Activated CD8-positive, alpha-beta memory T cell treated with anti-CD3 and anti-CD28 coated beads for 1 hour (primary cell): ENCODE measurements at places on chromosomes 12 and 14.

- DNase-seq: no peak
Observed at GRCh38 chr14:22846811-22847307, 10.5 kb downstream of the MMP14 start.

DNA sequence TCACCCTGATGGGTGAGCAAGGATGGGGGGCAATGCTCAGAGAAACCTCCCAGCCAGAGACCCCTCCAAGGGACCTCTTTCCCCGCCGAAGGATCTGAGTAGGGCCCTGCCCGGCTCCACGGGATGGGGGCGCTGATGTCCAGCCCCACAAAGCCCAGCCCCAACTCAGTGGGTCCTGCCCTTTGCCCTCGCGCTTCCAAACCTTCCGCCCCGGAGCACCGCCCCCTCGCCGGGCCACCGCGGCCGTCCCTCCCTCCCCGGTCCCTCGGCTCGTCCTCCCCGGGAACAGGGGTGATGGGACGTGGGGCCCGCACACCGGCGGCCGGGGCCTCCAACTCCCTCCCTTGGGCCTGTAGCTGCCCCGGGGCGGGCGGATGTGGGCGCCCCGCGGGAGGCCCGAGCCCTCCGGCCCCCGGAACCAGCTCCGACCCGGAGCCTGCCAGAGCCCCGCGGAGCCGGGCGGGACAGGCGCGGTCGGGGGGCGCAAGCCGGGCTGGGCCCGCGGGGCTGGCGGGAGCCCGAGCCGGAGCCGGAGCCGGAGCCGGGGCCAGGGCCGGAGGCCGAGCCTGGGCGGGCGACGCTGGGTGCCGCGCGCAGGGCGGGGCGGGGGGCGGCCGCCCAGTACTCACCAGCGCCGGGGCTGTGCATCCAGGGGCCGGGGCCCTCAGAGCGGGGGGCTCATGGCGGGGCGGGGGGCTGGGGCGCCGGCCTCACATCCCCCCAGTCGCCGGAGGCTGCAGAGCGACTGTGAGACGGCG lies 386 bp downstream of the HDAC7 start:
- no peak for DNase-seq

DNA sequence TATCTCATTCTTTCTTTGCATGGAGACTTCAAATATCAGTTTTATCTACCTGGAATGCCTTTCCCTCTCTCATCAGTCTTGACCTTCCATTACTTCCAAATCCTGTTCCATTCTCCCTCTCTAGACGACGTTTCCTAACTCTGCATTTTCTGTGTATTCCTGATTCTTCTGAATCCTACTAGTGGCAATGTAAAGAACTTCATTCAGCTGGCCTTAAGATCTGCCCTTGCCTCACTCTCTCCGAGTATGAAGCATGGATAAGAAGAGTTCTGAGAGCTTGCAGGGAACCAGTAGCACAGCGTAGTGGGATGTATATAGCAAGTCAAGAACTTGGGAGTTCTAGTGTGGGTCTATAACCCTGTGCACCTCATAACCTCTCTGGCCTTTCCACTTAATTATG lies 68.5 kb upstream of the HOXC13 start:
- no peak for DNase-seq

DNA sequence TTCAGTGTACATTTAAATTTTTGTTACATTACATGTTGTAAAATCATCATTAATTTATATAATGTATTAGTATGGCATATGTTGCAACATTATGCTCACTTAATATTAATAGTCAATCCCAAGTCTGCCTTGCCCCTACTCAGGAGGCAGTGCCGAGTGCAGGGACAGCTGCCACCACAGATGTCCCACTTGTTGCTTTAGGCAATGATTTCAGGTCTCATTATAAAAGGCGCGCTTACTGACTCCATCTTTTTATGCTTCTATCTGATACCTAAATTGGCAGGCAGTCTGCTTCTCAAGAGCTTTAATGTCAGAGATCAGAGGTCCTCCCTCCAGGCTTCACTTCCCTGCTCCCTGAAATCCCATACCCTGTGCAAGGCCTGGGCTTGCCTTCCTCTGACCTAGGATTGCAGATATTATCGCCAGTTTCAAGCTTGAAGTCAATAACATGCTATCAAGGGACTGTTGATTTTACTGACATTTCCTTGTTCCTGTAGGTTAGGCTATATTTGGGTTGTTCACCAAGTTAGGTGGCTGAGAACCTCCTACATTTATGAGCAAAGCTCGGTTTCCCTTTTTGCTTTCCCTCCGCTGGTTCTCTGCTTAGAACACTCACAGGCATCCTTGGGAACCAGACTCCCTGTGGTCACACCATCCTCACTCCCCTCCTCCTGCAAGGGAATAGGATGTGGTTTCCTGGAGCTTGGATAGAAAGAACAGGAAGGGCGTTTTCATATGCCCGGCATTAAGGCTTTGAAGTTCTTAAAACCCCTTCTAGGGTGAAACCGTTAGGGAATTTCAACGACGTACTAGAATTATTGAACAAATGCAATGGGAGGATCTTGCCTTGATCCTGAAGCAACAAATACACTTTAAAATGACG lies 208.4 kb upstream of the FKBP4 start:
- DNase-seq: no peak

DNA sequence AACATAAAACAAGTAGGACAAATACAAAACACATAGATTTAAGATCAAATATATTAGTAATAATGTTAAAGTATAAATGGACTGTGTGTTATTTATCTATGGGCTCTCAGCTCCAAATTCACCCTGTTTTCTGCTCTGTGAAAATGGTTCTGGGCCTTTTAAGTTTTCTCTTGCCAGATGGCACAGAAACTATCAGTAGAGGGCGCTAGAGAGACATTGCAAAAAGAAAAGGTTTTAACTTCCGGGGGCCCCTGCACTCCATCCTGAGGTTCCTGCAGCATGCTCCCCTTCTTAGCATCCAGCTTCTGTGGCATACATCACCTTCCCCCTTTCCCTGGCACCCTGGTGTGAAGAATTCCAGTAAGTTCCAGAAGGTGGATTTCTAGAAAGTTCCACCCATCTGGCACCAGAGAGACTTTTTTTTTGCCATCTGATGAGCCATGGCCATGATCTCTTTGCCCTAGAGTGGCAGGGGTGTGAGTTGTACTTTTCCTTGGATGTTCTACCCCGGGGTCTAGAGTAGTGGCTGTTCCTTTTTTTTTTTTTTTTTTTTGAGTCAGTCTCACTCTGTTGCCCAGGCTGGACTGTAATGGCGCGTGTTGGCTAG lies 29.3 kb downstream of the ZCRB1 start:
- DNase-seq: no peak

GRCh38 chr12:92139634-92140150 lies 6.0 kb downstream of the BTG1 start:
- no peak for DNase-seq

DNA sequence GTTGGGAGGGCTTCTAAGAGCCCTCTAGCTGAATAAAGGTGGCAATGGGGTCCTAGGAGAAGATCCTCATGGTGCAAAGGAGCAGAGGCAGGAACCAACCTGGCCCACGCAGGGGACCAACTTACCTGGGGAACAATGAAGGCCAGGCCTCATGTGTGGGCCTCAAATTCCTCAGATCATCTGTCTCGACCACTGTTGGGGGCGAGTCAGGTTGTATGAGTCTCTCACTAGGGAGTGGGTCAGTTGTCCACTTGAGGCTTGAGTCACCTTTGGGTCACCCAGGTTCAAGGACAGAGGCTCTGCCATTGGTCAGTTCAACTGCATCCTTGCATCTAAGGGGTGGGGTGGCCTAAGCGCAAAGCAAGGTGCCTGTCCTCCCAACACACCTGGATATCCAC lies 43.7 kb upstream of the BDKRB2 start:
- DNase-seq: no peak

DNA sequence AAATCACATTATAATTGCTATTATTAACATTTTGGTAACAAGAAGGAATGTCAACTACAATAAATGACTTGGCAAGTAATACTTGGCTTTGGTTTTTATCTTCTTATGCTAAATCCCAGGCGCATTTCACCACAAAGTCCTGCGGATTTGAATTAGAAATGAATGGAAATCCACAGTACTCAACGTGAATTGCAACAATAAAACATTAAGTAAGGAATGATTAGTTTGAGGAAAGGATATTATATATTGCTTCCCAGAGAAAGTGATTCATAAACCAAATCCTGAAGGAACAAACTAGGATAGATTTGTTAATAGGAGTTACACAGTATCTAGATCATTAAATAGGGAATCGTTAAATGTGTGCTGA lies 1089.7 kb downstream of the TRHDE start:
- DNase-seq: no peak

- DNase-seq: peak; percentile 57
Observed at GRCh38 chr14:34322940-34323418, 139.1 kb downstream of the SPTSSA start.

GRCh38 chr14:105292826-105293711 lies 7.7 kb downstream of the BRF1 start:
- DNase-seq: no peak

DNA sequence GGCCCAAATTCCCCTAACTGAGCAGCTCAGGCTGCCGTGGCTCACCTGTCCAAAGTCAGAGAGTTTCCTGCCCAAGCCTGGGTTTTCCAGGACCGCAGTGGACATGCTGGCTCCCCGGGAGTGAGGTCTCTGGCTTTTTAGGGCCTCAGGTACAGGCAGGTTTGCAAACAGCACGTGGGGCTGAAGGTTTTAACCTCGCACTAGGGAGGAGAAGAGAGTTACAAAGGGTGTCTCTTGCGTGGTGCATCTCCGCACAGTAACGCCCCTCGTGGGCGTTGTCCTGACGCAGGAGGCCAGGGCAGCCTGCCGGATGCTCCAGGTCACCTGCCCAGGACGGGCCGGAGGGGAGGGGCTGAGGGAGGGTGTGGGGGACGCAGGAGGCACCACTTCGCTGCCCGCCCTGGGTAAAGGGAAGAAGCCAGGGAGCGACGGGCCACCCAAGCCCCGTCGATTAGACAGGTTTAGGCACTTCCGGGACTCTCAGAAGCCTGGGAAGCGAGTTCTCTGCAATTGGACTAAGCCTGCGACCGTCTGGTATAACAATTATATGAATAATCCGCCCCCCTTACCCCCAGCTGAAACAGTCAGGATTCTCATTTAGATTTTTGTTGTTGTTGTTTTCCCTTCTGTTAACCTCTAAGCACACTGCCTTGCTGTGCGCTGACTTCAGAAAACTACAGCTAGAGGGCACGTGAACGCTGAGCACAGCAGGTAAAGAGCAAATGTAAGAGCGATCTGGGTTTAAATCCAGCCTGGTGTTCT lies at the start of gene PAH:
PAH (minus strand) TSS at position 219 of the 762 bp plus-strand sequence; CDS start at position 105, 114 bp downstream.
- no peak for DNase-seq

GRCh38 chr12:89709995-89710872 lies 1.6 kb upstream of the ATP2B1 start:
- no peak for DNase-seq

DNA sequence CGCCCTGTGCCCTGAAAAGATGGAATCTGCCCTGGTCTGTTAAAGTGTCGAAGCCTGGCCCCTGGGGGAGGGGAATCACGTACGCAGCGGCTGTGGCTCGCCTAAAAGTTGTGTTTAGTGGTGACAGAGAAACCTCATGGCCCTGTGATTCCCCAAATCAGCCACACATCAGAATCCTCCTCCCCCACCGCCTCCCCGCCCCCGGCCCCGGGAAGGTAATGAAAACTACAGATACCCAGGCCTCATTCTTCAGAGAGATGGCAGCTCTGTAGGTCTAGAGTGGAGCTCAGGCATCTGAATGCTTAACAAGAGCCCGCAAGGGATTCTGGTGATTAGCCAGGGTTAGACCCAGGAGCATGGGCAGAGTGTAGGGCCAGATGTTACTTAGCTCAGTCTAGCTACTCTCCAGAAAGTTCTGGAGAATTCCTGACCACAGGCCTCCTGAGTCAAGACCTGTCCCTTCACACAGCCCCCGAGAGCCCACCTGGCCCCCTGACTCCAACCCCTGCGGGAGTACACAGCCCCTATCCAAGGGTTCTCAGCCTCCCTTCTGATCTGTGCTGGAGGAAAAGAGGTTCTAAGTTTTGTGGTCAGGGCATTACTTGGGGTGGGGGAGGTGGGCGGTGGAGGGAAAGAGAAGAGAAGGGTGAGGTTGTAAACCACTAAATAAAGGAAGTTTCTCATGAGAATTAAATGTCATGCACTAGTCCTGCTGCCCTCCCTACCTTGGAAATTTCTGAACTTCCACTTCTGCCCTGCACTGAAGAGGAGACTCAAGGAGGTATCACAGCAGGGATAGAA lies 114.8 kb downstream of the PLXNC1 start:
- peak; percentile 24 for DNase-seq

DNA sequence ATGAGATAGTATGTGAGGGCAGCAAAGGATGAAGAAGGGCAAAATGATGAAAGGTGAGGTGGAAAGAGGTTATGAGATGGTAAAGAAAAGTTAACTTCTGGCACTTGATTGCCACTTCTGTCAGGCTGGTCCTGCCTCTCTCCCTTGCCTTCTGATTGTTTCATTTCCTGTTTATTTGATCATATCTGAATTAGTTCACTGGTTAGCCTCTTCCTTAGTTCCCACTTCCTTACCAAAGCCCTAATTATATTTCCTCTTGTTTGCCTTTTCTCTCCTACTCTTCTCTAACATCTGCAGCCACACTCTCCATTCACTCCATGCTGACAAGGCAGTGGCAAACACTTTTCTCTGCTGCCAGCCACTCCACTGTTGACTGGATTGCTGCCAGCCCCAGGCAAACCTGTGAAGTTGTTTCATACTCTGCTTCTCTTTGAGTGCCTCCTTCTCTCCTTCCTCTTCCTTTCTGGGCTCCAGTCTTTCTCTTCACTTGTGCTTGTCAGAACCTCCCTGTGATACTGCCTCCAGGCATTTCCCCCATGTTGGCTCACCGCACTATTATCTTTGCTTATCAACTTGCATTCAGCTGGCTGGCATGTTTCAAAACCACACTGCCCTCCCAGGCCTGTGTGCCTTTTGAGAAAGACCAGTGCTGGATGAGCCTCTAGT lies 8.1 kb downstream of the PNP start:
- DNase-seq: no peak

DNA sequence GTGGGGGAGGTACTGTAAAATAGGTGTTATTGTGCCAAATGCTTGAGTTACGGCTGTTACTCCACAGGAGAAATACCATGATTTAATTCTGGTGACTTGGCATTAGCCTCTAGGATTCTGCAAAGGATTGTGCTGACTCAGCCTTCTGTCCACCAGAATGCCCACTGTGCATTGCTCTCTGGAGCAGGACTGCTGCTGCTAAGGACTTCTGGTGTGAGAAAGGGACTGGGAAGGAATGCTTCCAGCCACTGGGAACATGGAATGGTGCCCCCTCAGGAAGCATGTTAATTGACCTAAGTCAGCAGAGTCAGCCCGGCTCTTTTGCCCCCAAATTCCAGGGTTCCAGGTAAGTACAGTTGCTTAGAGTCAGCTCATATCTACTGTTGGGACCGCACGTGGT lies 32.9 kb downstream of the ZFHX2 start:
- no peak for DNase-seq
